Vagina (tissue), 2 donors: ENCODE measurements at places on chromosomes 16 and 17. TPM values are rescaled to one million over a fixed set of nuclear protein-coding genes. Genes with fewer than 3 reads are reported as not detected.

DNA sequence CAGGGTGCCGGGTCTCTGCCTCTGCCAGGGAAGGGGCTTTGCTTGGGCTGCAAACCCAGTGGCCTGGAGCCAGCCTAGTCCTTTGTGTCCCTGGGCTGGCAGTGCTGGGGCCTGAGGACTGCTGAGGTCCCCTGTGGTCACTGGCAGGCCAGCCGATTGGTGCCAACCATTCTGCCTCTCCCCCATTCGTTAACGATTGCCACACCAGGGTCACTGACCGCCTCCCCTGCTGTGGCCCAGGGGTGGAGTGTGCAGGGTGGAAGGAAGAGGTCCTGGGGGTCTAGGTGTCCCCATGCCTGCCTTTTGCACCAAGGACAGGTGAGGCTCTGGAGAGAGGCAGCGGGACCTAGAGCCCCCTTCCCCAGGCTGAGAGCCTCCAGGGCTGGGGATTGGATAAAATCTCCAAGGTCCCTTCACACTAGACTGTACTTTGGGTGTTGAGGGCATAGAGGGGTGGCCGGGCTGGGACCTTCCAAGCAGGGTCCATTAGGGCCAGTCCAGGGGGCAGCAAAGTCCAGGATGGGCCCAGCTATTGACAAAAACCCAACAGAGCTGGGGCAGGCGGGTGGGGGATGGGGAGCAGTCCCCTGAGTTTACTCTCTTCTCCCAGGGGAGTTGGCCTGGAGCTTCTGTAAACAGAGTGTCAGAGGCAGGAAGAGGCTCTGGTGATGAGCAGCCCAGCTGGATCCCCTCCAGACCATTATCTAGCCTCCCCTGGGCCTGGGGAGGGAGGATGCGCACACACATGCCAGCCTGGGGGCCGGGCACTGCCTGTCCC is 1.1 kb downstream of the VASN start:
- DNase-seq, result no peak

GRCh38 chr17:9035249-9035648 is 13.9 kb downstream of the NTN1 start:
- peak; percentile 29 for DNase-seq

DNA sequence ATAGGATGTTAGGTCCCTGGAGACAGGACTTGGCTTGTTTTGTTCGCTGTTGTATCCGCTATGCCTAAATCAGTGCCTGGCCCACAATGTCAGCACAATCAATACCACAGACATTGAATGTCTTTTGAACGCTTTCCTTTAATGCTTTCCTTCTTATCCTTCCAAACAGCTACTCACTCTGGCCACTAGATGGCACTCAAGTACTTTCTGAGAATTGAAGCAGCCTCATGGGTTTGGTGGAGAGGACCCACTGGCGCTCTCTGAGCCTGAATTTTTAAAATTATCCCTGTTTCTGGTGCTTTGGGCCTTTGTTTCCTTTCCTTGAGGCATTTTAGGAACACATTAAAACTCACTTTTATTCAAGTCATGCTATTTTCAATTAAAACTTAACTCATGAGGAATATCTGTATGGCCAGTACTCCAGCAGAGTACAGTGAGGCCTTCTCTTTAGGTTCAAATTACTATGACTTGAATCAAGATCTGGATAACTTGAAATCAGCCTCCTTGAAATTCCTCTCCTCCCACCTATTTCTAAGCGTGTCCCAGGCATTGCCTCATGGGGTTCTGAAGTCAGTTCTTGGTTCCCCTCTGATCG is 3.2 kb upstream of the NLRP1 start:
- DNase-seq, result no peak

DNA sequence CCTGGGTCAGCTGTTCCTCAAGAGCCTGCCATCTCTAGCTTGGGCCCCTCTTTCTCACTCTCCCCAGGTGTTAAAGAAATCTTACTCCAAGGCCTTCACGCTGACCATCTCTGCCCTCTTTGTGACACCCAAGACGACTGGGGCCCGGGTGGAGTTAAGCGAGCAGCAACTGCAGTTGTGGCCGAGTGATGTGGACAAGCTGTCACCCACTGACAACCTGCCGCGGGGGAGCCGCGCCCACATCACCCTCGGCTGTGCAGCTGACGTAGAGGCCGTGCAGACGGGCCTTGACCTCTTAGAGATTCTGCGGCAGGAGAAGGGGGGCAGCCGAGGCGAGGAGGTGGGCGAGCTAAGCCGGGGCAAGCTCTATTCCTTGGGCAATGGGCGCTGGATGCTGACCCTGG is 6.8 kb downstream of the CNP start:
- DNase-seq, result no peak

The CDH15 gene
- not detected for total RNA-seq

DNA sequence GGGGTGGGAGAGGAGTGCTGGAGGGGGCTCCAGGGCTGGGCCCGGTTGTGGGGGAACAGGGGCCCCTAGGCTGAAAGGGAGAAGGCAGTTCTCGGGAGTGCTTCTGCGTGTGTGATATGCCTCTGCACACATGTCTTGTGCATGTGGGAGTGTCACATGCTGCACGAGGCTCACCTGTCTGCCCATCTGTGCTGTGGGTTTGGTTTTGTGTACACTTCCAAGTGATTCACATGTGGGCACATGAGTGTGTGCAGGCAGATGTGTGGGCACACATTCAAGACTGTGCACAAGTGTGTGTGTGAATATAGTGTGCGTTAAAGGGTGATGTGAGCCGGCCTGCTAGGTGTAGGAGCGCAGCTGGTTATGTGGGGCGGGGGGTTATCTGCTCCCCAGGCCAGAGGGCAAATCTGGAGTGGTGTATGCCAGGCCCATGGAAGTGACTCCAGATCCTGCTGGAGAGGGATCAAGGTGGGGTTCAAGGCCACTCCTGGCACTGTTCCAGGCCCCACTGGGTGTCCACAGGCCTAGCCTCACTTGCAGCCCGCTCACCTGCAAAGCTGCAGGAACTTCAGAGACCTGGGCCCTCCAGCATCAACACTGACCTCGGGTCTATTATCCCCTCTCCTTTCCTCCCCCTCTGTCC is 3.8 kb upstream of the BAHCC1 start:
- no peak for DNase-seq

The OTOP3 gene
- total RNA-seq, result 0.74 TPM

- no peak for DNase-seq
These were observed 20.7 kb downstream of the TXNDC11 start for GRCh38 chr16:11721781-11722467.
